ENCODE measurements at places on chromosomes 5 and 9.

DNA sequence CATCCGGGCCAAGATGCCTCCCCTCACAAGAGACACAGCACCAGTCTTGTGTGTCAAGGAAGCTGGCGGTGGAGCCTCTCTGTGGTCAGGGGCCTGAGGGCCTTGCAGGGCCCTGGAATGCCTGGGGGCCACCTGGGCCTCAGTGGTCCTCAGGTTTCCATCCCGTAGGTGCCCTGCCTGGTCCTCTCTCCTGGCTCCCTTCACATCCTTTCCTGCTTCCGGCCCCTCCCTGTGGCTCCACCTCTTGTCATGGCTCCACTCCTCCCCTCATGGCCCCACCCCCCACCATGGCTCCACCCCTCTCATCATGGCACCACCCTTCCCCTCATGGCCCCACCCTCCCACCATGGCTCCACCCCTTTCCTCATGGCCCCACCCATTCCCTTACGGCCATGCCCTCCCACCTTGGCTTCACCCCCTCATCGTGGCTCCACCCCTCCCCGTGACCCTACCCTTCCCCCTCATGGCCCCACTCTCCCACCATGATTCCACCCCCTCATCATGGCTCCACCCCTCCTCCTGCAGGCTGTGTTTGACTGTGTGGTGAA is 175.8 kb downstream of the CACNA1B start:
- no peak for ATAC-seq

- ATAC-seq: no peak
Measured at GRCh38 chr5:114977979-114978573, 191.6 kb downstream of the TRIM36 start.

DNA sequence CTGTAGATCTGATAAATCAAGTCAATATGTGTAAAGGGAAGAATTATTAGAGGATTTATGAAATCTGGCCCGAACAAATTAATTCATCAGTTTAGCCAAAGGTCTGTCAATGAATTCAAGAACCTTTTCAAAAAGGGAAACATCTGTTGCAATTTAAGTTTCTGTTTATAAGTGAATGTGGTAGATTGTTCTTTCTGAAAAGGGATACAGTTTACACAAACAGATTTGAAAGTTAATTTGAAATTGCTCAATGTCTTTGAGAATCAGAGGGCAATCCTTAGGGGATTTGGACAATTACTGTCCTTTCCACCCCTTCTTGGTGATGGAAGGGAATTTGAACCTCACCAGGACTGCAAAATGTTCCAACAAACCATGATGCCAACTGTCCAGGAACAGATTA is 29.7 kb upstream of the ERCC6L2 start:
- no peak for ATAC-seq

GRCh38 chr5:168434001-168434400 is 52.3 kb upstream of the RARS1 start:
- ATAC-seq: peak; percentile 36

- peak; percentile 92 for ATAC-seq
Measured at GRCh38 chr9:98118640-98119601, at the start of gene TRIM14. TSS of gene TRIM14 (minus strand) at chr9:98119222. CDS start at chr9:98119188, 34 bp downstream.

GRCh38 chr5:31453522-31453921 is 78.4 kb downstream of the DROSHA start:
- ATAC-seq: no peak

- ATAC-seq: no peak
Measured at GRCh38 chr9:80285326-80285725, 713.6 kb downstream of the TLE4 start.

- ATAC-seq: no peak
Measured at GRCh38 chr9:20835377-20836286, 151.6 kb downstream of the FOCAD start.

DNA sequence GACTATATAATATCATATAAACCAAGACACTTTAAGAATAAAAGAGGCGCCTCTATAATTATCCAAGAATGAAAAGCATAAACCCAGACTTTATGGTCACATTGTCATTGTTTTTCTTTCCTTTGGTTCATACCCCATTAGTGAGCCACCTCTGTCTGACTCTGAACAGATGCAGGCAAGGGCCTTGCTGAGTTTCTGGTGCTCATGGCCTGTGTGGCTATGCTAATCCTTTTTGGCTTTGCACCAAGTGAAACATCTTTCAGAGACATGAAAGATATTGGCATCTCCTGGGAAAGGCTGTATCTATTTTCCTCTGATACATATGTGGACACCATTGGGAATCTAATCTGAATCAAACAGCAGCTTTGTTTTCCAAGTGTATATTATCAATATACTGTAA is 222.5 kb downstream of the CHSY3 start:
- no peak for ATAC-seq

GRCh38 chr5:118889165-118889564 is 99.2 kb downstream of the DTWD2 start:
- ATAC-seq: no peak

- peak; percentile 59 for ATAC-seq
Measured at GRCh38 chr5:179820483-179821297, at the start of gene SQSTM1. TSS of gene SQSTM1 (plus strand) at chr5:179820905. CDS start at chr5:179820937, 32 bp downstream.

DNA sequence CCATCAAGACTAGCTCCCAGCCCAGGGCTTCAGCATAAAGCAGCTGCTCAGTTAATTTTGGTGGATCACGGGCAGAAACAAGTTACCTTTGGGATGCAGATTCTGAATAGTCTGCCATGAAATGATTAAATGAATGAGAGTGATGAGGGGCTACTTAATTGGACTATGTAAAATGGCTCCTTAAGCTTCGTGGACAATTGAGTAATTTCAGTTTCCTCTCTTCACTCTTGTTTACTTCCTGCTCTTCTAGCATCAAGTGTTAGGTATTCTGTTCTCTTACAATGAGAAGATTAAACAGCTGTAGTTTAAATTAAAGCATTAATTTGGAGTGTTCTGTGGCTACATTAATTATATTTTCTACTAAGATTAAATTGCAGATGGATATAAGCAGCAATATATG is 28.1 kb downstream of the PIK3R1 start:
- ATAC-seq: no peak

- ATAC-seq: no peak
Measured at GRCh38 chr5:4230786-4231641, 635.4 kb downstream of the IRX1 start.

DNA sequence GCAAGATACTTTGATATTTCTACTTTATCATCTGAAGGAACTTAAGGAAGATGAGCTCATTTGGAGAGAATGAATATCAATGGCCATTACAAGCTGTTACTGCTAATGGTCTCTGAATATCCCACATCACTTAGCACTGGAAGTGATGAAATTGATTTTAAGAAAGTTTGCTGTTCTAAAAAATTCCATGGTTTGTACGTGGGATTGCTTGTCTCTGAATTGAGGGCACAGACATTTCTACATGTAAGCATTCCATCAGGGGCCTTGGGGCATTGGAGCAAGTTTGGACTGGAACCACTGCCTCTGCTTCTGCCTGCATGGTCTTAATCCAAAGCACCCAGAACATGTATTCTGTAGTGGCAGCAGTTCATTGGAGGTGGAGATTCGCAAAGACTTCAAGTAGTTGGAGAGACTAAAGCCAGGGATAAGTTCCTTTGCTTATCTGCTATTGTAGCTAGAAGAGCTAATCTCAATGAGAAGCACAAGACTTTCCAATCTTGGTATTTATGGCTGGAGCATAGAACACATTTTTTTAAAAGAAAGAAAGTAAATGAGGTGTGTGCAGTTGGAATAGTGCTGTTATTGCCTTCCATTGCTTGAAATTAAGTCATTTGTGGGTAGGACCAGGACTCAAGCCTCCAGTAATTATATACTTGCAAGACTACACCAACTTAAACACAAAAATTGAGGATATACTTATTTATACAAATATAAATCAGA is 424.2 kb downstream of the SPATA31D1 start:
- no peak for ATAC-seq

GRCh38 chr5:156322666-156323065 is 4.3 kb upstream of the SGCD start:
- ATAC-seq: no peak

DNA sequence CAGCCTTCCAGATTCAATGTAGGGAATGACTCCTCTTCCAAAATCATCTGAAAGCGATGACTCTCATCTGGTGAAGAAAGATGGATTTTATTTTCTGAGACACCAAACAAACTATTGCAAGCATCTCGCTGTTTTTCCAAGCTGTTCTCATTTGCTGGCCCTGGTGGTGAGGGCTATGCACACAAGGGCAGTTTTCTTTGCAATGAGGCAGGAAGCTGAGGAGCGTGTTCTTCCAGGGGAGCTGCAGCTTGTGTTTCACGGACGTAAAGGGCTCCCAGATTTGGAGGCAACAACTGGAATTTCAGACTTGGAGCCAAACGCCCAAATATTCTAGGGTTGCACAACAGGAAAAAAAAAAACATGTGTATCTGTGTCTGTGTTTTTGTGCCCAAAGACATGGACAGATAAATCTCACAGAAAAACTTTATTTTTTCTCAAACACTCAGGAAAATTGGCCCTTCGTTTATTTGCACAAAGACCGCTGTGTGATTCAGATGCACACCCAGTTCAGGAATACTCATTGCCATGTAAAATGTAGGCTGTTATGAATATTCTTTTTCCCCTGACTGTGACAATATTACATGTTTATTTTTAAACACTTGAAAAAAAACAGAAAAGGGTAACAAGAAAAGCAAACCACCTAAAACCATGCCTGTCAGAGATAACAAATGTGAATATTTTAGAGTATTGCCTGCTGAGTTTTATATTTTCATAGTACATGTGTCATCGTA is 151.3 kb downstream of the GAS1 start:
- ATAC-seq: peak; percentile 41

DNA sequence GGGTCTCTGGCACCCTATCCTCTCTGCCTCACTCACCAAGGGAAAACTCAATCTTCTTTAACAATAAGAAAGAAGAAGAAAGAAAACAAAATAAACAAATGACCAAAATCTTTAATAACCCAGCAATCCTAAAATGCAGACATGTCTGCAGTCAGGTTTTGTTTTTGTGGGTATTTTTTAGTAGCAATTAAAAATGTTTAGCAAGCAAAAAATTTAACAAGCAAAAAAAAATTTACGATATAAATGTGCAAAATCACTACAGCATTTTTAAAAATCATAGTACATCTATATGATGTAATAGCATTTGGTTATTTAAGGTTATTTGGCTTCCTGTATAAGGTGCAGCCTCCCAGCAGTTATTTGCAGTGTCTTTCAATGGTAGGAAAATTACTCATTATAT is 151.3 kb upstream of the MAP3K1 start:
- no peak for ATAC-seq

- ATAC-seq: peak; percentile 73
Measured at GRCh38 chr9:70510157-70510770, 95.8 kb upstream of the KLF9 start.

GRCh38 chr5:95641741-95642220 is 4.8 kb upstream of the RFESD start:
- ATAC-seq: no peak

- ATAC-seq: peak; percentile 12
Measured at GRCh38 chr5:150320044-150320613, 17.4 kb upstream of the ARSI start.

GRCh38 chr9:91750343-91750742 is 199.7 kb downstream of the ROR2 start:
- ATAC-seq: no peak

- ATAC-seq: peak; percentile 34
Measured at GRCh38 chr9:79663300-79663699, 91.5 kb downstream of the TLE4 start.

GRCh38 chr9:131997779-131998178 is 81.9 kb downstream of the MED27 start:
- ATAC-seq: peak; percentile 28

DNA sequence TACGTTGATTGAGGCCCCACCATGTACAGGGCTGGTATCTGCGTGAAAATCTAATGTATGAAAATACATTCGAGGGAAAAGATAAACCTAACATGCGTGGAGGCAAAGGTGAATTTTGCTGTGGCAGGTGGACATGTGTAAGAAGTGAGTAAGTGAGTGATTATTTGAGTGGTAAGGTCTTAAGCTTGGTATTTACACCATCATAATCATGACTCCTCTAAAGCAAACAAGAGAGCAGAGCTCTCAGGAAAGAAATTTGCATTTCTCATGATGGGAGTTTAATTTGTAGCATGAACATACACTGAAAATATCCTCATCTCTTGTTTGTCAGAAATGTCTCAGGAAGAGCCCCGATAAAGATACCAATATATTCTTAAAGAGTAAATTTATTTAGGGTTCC is 260.6 kb downstream of the PSAT1 start:
- no peak for ATAC-seq

- peak; percentile 43 for ATAC-seq
Measured at GRCh38 chr9:123724211-123724796, 205.6 kb downstream of the DENND1A start.

GRCh38 chr5:177430972-177431316 is 4.5 kb downstream of the GRK6 start:
- no peak for ATAC-seq

GRCh38 chr5:122471031-122471751 is 159.2 kb downstream of the SNCAIP start:
- no peak for ATAC-seq

DNA sequence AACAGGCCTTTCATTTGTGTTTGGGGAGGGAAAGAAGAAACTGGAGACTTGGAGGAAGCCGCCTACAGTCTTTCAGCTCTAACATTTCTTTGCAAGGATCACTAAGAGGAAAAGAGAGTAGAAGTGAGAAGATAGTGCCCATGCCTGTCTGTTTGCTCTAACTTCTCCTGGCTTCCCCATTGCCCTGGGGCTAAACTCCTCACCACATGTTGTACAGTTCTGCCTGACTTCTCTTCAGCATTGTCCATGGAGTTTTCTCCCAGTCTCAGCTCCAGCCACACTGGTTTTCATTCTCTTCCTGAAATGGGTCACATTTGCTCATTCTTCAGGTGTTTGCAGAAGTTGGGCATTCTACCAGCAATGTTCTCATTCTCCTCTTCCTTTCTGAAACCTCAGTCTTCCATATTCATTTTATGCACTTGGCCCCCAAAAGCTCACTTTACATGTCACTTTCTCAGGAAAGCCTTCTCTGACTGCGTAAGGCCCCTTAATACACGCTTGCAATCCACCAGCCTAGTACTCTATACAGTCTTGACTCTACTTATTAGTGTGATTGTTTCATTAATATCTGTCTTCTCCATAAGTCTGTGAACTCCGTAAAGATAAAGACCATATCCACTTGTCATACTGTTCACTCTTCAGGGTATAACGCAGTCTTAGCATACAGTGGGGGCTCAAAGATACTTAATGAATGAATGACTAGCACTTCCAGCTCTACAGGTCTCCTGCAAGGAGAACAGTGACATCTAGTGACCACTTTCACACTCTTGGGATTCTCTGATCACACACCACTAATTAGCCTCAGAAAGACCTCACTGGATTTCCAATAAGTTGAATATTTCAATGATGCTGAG is 40.2 kb upstream of the TRIM32 start:
- peak; percentile 93 for ATAC-seq

- no peak for ATAC-seq
Measured at GRCh38 chr5:148615644-148616275, 38.6 kb downstream of the HTR4 start.

GRCh38 chr9:130465383-130466096 is 20.8 kb downstream of the ASS1 start:
- ATAC-seq: no peak

GRCh38 chr5:126651013-126651577 is 50.3 kb downstream of the PHAX start:
- no peak for ATAC-seq

- ATAC-seq: peak; percentile 49
Measured at GRCh38 chr5:52657247-52657645, 130.5 kb upstream of the ITGA1 start.

GRCh38 chr5:54754420-54754819 is 231.0 kb downstream of the ESM1 start:
- ATAC-seq: no peak
